ENCODE measurements at places on chromosomes 5 and 9. TPM values are rescaled to one million over a fixed set of nuclear protein-coding genes. Genes with fewer than 3 reads are reported as not detected.
A peak's percentile ranks its signal among the peaks of the same experiment; 100 is the strongest.

The ADRA1B gene
- total RNA-seq: 0.95 TPM

GRCh38 chr5:19125956-19126713 lies 861.9 kb downstream of the CDH18 start:
- no peaks in the 10 kb centered on the region for H3K27me3 ChIP-seq
- H3K36me3 ChIP-seq: no peaks in the 10 kb centered on the region
- H3K4me3 ChIP-seq: no peak overlapping the region
- no peak overlapping the region for H3K27ac ChIP-seq

DNA sequence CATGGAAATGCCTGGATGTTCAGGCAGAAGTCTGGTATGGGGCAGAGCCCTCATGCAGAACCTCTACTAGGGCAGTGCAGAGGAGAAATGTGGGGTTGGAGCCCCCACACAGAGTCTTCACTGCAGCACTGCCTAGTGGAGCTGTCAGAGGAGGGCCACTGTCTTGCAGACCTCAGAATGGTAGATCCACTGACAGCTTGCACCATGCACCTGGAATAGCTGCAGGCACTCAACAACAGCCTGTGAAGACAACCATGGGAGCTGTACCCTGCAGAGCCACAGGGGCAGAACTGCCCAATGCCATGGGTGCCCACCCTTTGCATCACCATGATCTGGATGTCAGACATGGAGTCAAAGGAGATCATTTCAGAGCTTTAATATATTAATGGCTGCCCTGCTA lies 36.9 kb downstream of the TRIP13 start:
- H3K4me3 ChIP-seq: no peak overlapping the region
- no peaks in the 10 kb centered on the region for H3K27me3 ChIP-seq
- H3K4me1 ChIP-seq: no peaks in the 10 kb centered on the region

DNA sequence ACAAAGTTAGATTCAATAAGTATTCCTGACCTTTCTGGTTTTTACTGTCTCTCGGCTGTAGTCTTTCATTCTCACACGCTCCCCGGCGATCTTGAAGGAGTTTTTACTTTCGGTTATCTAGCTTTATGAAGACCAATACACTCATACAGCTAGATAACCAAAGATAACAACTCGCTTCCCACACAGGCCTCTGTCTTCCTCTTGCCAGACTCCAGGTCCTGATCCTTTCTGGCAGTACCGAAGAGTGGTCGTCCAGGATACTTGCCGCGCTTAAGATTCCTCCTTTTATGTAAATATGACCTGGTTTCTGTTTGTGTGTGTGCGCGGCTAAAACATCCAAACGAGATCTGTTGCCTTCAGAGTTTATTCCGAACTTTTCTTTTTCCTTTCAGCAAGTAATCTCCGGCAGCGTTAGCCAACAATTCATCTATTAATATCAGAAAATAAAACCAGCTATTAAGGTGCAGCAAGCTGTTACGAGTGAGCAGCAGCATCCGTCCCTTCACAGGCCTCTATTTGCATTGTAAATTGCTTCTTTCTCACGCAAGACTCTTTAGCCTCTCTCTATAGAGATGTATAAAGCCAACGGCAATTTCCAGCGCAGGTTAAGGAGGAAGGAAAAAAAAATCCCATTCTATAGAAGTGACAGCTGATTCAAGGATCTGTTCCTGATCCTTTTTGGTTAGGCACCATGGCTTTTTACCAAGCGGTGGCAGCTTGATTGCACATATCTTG lies 216.1 kb downstream of the MEF2C start:
- no peaks in the 10 kb centered on the region for H3K27me3 ChIP-seq
- H3K4me3 ChIP-seq: peak overlapping the region; percentile 17
- no peaks in the 10 kb centered on the region for H3K4me1 ChIP-seq
- H3K27ac ChIP-seq: no peak overlapping the region
- no peak for DNase-seq
- no peaks in the 10 kb centered on the region for H3K36me3 ChIP-seq

GRCh38 chr5:84131372-84131771 lies 253.3 kb downstream of the EDIL3 start:
- no peak overlapping the region for H3K27ac ChIP-seq
- no peaks in the 10 kb centered on the region for H3K27me3 ChIP-seq
- no peak overlapping the region for H3K4me3 ChIP-seq
- no peak for DNase-seq
- H3K36me3 ChIP-seq: no peaks in the 10 kb centered on the region
- no peaks in the 10 kb centered on the region for H3K4me1 ChIP-seq

DNA sequence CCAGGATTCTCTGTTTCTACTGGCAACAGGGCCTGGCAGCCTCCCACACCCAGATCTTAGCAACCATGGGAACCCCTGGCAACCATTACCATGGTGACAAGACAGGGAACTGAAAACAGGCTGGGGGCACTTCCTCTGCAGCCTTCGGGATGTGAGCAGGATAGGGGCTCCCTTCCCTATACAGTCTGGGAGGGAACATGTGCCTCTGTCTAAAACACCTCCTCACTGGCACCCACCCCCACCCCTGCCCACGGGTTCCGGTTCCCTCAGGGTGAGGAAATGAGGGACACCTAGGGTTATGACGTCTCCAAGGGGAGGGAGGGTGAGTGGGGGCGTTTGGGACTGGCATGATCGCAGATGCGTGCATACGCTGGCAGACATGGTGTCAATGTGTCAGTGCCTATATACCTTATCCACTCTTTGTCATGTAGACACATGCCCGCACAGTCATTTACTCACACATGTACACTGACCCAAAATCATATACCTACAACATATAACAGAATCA lies 3.0 kb upstream of the DNAJB5 start:
- H3K4me1 ChIP-seq: peaks cover 4% of the 10 kb centered on the region
- no peak overlapping the region for H3K27ac ChIP-seq
- no peaks in the 10 kb centered on the region for H3K27me3 ChIP-seq
- no peak overlapping the region for H3K4me3 ChIP-seq
- no peak for DNase-seq

GRCh38 chr5:52995095-52995494 lies 5.9 kb downstream of the ITGA2 start:
- H3K4me3 ChIP-seq: no peak overlapping the region
- H3K27me3 ChIP-seq: no peaks in the 10 kb centered on the region
- H3K36me3 ChIP-seq: no peaks in the 10 kb centered on the region
- DNase-seq: no peak
- H3K4me1 ChIP-seq: peaks cover 1% of the 10 kb centered on the region

GRCh38 chr5:179819296-179820126 lies 1.2 kb upstream of the SQSTM1 start:
- no peaks in the 10 kb centered on the region for H3K27me3 ChIP-seq
- H3K36me3 ChIP-seq: no peaks in the 10 kb centered on the region
- peak overlapping the region; percentile 82 for H3K4me3 ChIP-seq
- H3K27ac ChIP-seq: peak overlapping the region; percentile 90
- H3K4me1 ChIP-seq: peaks cover 36% of the 10 kb centered on the region
